ENCODE measurements at places on chromosomes 6 and 20. TPM values are rescaled to one million over a fixed set of nuclear protein-coding genes. Genes with fewer than 3 reads are reported as not detected.
A peak's percentile ranks its signal among the peaks of the same experiment; 100 is the strongest.

DNA sequence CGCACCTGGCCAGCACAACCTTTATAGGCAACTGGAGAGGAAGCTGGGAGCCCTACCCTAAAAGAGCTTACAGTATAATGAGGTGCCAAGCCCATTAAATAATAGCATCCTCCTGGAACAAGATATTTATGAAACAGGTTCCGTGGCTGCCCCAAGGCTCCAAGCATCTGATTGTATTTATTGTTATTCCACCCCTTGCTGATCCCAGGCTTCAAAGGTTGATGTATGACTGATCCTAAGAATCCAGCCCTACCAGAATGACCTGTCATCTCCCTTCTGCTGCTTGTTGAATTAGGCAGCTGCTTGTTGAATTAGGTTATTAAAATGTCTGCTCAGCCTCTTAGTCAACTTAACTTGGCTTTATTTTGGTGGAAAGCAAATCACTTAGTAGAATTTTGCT is 35.2 kb upstream of the SASH1 start:
- DNase-seq, result no peak

Gene SRF
- 53.2 TPM for total RNA-seq

DNA sequence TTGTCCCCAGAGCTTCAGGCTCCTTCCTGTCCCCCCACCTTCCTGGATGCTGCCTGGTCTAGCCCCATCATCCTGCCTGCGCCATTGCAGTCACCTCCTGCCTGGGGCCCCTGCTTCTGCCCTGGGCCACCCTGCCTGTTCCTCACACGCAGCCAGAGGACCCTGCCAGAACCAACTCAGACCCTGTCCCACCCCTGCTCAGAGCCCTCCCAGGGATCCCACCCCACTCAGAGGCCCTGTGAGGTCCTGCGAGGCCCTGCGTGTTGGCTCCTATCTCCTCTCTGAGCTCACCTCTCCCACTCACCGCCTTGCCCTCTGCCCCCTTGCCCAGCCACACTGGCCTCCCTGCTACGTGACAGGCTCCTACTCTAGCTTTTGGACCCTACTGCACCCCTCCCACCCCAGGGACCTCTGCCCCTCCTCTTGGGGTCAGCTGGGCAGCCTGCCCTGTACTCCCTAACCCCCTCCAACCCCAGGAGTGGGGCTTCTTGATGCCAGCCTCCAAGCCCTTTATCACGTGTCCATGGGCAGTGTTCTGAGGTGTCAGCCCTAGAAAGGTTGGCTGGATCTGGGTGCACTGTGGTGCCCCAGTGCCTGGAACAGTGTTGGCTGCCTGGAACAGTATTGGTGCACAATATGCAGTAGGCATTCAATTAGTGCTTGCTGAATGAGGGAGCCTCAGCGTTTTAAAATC is 68.3 kb downstream of the CEBPB start:
- no peak for DNase-seq

DNA sequence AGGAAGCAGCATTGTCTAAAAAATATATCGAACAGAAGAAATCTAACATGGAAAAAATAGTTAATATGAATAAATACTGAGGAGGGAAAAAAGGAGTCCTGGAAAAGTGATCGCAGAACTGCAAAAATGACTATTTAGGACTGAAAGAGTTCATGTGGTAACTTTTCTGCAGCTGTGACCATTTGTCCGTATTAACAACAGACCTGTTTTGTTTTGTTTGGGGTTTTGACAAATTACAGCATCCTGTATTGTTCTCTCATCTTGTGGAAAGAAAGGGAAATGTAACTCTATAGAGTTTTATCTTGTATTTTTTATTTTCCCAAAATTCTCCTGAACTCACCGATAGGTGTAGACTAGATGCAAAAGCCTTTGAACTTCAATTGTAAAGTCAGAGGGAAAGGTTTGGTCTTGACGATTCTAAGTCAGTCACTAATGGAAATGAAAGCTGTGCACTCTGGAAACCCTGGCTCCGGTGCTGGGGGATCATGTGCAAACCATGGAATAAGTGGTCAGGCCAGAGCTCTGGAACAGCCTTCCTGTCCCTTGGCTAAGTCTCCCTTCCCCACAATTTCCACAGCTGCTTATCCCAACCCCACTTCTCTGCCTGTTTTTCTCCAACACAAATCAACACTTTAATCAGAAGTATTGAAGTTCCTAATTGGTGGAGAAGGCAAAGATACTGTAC is 51.2 kb upstream of the MARCKS start:
- no peak for DNase-seq

Gene IMPG1
- not detected for total RNA-seq

Gene TAAR8
- not detected for total RNA-seq

Gene SLC17A2
- not detected for total RNA-seq

Gene BMP7
- not detected for total RNA-seq

Gene GPLD1
- 0.58 TPM for total RNA-seq

GRCh38 chr6:28580475-28580874 is 54.8 kb downstream of the GPX5 start:
- no peak for DNase-seq

Gene PDE7B
- total RNA-seq, result 3.5 TPM

DNA sequence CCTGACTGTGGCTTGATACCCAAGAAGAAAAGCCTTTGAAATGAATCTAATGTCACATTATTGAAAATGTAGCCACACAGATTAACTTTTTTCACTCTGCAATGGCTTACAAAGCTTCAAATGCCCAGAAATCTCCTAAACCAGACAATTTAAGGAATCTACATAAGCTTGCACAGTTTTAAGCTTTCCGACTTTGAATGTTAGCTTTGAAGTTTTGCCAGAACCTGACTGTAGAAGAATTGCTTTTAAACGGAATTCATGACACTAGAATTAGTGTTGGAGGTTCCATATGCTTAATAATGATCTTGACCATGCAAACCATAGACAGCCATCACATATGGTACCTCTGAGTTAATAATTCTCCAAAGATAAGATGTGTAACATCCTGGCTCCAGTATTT is 798.5 kb upstream of the EPHA7 start:
- DNase-seq, result no peak

DNA sequence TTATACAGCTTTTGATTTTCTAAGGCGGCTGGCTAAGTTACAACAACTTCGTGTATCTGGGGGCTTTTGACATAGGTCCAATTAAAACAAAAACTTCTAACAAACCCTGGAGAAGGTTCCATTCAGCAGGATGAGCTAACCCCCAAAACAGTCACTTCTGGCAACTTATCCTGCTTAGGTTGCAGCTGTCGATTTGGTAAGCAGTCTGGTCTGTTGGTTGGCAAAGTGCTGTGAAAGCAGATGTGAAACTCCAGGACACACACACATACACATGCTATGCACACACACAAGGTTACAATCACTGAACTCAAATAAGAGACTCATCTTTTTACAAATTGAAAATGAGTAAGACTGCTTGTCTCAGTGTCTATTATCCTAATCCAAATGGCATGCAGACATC is 119.0 kb upstream of the STMND1 start:
- DNase-seq, result no peak

Gene SNX21
- 1.1 TPM for total RNA-seq

DNA sequence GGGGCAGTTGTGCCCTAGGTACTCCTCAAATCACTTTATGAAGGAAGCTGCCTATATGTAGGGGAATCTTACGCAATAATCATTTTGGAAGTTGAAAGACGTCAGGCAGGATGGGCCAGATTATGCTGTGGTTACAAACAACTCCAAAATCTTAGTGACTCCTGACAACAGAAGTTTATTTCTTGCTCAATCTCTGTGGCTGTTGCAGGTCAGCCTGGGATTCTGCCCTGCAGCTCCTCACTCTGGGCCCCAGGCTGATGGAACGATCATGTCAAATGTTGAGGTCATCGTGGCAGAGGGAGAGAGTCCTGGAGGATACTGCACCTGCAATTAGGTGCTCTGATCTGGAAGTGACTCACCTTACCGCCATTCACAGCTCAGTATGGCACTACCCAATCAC is 88.4 kb downstream of the ZDHHC14 start:
- no peak for DNase-seq

Gene WFDC11
- not detected for total RNA-seq

- DNase-seq, result no peak
Measured at GRCh38 chr6:31116661-31117385, 2.2 kb downstream of the PSORS1C1 start.

Gene KCNB1
- not detected for total RNA-seq

GRCh38 chr20:37651932-37652331 is 41.9 kb upstream of the CTNNBL1 start:
- DNase-seq, result peak; percentile 46

Gene CD83
- total RNA-seq, result 29.6 TPM

DNA sequence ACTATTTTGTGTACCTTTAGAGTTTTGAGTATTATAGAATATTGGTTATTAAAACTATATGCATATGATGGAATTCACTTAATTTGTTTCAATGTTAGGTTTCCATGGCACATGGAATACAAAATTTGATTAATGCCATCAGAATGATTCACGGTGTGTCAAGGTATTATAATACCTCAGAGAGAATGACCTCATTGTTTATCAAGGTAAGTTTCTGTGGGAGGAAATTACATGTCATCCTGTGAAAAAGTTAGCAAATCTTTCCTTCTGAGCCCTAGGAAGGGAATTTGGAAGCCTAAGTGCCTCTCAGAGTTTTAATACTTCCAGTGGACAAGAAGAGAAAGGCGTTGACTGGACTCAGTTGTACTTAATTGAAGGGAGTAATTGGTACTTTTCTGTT is 40.8 kb downstream of the DNAH8 start:
- DNase-seq, result no peak

Gene SLC13A3
- 0.19 TPM for total RNA-seq

DNA sequence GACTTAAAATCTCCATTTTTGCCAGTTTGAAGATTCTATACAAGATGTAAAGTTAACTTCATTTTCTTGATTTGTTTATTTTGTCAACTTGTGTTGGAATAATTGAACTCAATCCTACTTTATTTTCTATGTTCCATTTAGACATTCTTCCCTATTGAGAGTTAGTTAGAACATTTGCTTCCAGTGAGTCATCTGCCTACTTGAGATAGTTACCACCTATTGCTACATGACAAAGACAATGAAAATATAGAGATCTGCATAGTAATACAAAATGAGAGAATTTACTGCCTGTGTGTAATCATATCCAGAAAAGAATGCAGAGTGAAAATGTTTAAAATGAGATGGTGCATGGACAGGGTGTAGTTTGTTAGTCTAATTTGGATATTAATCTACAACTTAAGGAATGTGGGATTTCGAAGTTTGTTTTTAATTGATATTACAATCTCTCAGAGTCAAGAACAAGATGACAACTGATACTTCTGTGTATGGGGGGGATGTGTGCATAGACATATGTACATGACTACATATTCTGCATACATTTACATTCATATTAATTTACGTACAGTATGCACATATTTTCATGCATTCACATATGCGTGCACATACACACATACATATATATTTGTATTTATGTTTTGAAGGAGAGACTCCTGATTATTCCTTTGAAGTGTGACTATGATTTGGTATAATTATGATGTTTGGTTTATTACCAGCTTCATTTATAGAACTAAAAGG is 420.1 kb downstream of the NKAIN2 start:
- no peak for DNase-seq

GRCh38 chr6:83872386-83873118 is 13.1 kb downstream of the CYB5R4 start:
- no peak for DNase-seq

GRCh38 chr6:80259118-80259517 is 152.6 kb downstream of the BCKDHB start:
- DNase-seq, result no peak

GRCh38 chr20:49712118-49712517 is 1.6 kb downstream of the B4GALT5 start:
- no peak for DNase-seq

GRCh38 chr6:978937-979685 is 286.2 kb upstream of the EXOC2 start:
- no peak for DNase-seq

DNA sequence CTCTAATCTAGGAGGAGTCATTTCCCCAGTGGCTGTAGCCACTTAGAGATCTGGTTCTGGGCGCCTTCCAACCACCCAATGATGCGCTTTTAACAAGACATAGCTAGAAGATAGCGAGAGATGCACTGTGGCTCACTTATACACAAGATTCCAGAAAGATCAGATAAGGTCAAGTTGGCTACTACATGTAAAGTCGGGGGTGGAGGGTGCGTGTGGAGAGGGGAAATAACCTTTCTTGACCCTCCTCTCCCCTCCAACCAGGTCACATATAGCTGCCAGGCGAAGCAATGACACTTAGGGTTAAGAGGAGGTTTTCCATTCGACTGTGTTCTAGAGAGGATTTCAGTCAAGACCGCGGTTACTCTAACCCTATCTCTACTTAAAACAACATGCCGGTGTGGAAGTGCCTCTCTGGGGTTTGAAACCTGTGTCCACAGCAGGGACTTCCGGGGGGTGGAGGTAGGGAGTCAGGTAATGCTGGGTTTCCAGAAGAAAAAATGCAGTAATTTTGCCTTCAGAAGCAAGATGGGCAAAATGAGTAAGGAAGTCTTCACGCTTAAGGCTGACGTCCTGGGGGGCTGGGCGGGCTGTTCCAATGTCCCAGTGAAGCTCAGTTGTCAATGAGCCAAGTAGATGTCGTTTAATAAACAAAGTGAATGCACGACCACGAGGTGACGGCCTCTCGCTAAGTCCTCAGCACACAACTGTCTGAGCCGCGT is 1.8 kb upstream of the SIM1 start:
- DNase-seq, result peak; percentile 7

GRCh38 chr6:169144356-169144755 is 109.3 kb downstream of the THBS2 start:
- peak; percentile 9 for DNase-seq

Gene PRL
- not detected for total RNA-seq

All from activated CD8-positive, alpha-beta memory T cell treated with anti-CD3 and anti-CD28 coated beads, Interleukin-2, amount 10 ng/mL, durations not matched to agents 7 days and 5 days (primary cell).